ENCODE measurements at places on chromosomes 16 and 17. TPM values are rescaled to one million over a fixed set of nuclear protein-coding genes. Genes with fewer than 3 reads are reported as not detected.

DNA sequence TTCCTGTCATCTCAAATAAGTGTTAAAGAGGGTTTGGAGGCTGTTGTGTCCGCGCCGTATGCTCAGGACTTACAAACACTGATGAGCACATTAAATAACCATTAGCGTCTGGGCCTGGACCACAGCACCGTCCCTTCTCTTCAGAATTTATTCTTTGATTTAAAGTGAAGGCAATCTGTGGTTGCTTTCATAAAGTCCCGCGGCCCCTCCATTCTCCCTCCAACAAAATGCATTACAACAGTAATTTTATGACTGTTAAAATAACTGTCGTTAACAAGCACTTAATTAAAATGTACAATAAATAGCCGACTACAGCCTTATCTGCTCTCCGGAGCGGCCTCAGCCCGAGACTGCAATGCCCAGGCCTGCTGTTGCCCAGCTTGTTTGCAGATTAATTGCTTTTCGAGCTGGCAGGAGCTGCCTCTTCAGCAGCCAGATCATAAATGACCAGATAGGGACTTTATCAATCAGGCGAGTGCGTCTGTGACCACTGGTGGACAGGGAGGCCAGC, 30.6 kb upstream of the IRX3 start:
- no peak for DNase-seq

DNA sequence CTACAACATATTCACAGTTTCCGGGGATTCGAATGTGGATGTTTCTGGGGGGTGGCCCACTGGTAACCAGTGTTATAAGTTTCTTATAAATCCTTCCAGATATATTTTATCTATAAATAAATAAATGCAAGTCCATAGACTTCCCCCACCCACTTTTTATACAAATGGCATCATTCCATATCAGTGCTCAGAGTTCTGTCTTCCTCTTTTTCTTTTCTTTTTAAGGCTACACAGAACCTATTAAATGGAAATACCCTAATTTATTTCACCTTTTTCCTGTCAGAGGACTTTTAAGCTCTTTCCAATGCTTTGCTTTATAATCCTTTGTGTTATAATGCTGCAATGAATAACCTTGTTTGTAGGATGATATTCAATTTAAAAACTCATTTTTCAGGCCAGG, 3.8 kb downstream of the LGALS9 start:
- DNase-seq: no peak

Gene KRT34
- not detected for total RNA-seq

Gene CHRNB1
- 5.0 TPM for total RNA-seq

Gene CLEC18C
- total RNA-seq: not detected

DNA sequence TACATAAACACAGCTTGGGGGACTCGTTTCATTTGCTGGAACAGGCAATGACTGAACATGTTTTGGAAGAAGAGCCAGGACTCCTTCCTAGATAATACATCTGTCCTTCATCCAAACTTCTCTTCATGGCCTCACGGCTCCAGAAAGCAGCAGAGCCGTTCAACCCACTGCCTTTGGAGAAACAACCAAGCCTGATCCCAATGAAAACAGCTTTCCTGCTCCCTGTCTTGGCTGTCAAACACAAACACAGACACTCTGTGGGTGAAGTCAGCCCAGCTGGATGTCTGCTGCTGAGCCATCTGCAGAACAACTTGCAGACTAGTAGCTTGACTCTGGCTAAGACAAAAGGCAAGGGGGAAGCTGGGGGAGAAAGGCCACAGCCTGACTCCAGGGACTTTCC, 345.1 kb upstream of the PSMD7 start:
- no peak for DNase-seq

Gene MYH2
- under 0.01 TPM for total RNA-seq

DNA sequence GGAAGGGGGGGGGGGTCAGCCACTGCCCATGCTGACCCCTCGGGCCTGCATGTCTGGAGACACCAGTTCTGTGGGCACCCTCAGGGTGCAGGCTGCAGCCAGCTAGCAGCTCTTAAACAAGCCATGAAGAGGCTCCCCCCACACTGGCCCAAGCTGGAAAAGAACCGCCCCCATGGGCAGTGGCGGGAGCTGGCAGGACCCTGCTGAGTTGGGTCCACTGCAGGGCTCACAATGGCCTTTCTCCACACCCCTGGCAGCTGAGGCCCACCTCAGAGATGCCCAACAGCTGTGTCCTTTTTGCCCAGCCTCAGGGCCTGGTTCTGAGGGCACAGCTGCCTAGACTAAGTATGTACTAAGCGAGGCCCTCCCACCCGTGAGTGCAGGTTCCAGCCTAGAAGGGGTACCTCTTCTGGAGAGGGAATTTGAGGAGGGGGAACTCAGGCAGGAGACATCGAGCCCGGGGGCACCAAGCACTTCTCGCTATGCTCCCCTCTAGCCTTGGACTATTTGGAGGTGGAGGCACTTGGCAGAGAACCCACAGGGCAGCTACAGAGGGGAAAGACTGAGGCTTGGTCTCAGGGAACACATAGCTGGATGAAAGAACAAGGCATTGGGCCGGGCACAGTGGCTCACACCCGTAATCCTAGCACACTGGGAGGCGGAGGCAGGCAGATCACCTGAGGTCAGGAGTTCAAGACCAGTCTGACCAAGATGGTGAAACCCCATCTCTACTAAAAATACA, 3.2 kb downstream of the THRA start:
- DNase-seq: no peak

Gene KRT24
- total RNA-seq: not detected

Gene CD300E
- 0.40 TPM for total RNA-seq

Gene SMIM5
- 5.3 TPM for total RNA-seq

- no peak for DNase-seq
Measured at GRCh38 chr17:73357318-73357717, 45.5 kb upstream of the CDC42EP4 start.

DNA sequence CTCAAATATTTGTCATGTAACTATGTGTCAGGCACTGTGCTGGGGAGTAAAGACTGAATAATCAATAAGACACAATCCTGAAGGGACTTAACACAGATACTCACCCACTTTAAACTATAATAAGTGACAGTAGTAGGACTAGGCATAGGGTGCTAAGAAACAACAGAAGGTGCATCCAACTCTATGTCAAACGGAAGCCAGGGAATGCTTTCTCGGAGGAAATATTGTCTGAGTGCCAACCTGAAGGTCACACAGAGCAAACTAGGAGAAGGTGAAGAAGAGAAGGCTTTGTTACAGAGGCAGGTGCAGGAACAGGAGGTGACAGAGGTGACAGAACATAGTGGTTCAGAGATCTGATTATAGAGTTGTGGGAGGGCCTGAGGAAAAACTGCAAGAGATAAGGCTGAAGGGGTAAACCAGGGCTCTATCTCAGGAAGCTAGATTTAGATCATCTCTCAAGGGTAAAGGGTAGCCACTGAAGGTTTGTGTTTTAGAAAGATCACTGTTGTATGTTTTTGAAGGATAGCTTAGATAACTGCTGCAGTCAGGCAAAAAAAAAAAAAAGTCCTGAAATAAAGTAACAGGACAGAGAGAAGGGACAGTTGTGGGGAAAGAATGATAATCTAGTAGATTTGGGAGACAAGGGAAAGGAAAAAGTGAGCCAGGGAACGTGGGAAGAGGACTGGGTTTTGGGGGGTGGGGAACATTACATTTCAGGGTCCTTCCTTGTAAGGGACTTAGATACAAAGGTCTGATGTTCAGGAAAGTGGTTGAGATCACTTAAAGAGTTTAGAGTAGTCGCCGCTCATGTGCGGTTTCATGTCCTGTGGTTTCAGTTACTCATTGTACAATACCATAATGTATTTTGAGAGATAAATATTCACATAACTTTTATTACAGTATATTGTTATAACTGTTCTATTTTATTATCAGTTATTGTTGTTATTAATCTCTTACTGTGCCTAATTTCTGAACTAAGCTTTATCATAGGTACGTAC, 85.6 kb upstream of the NETO2 start:
- DNase-seq: no peak

- DNase-seq: no peak
Measured at GRCh38 chr17:6099492-6099891, 29.3 kb downstream of the WSCD1 start.

Gene CCL4
- total RNA-seq: 1.7 TPM

Gene TMEM88
- 45.6 TPM for total RNA-seq

DNA sequence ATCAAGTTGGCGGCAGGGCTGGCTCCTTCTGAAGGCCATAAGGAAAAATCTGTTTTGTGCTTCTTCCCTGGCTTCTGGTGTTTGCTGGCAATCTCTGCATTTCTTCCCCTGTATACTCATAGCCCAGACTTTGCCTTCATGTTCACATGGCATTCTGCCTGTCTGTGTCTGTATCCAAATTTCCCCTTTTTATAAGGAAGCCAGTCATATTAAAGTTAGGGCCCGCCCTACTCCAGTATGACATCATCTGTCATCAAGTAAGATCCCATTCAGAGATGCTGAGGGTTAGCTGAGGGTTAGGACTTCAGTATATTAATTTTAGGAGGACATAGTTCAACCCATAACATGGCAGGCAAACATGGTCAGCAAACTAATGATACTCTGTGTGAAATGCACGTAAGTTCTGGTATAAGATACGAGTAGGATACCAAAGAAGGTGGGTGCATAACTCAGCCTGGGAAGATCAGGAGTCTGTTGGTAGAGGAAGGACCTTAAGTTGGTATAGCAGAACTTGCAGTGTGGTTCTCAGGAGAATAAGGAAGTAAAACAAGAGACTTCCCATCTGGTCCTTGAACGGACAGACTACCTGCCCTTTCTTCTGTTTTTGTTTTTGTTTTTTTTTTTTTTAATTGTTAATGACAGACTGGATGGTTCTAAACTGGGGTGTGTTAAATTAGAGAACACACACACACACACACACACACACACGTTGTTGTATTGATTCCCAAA, 13.9 kb downstream of the MAP2K6 start:
- no peak for DNase-seq

DNA sequence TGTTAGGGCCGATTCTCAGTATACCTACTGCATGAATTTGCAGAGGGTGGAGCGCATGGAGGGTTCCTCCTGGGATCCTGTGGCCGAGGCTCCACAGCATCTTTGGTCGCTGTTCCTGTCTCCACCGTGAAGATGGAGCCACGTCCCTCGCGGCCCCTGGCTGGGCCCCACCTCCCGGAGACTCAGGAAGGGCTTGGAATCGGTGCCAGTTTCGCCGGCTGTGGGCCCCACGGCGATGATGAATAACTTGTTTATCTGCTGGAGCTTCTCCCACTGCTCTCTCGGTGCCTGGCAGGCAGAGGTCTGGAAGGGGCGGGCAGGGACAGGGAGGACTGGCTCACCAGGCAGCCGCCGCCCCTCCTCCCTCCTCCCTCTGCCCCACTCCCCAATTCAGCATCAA, 8.1 kb downstream of the SLC5A11 start:
- no peak for DNase-seq

- no peak for DNase-seq
Measured at GRCh38 chr17:50394711-50395110, 2.6 kb downstream of the LRRC59 start.

DNA sequence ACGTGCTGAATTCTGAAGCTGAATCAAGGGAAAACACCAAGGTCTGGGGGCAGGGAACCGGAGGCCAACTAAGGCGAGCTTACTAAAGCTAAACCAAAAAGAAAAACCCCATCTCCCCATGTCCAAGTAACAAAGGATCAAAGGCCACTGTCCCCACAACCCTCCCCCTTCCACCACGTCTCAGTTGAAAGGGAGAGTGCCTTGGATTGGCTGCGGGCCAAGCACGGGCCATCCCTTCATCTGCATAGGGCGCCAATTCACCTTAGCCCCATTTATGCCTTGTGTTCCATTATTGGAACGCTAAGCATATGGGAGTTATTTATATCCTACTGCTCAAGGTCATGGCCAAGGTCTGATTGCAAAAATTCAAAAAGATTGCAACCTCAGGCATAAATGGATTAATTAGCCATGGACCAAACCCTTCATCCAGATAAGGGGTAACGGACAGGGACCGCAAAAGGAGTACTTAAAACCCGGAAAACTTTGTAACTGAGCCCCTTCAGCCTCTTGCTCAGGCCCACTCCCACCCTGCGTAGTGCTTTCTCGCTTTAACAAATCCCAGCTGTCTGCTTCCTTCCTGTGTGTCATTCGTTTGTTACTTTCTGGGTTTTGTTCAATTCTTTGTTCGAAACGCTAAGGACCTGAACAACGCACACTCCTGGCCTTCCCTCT, 740 bp upstream of the ATP6V0D1 start:
- no peak for DNase-seq

Gene CD300LB
- total RNA-seq: 0.83 TPM

GRCh38 chr17:77755410-77755963, 203.0 kb upstream of the TNRC6C start:
- no peak for DNase-seq

Gene KRT20
- total RNA-seq: not detected

- DNase-seq: no peak
Measured at GRCh38 chr16:63057341-63057740, 1021.1 kb upstream of the CDH8 start.

DNA sequence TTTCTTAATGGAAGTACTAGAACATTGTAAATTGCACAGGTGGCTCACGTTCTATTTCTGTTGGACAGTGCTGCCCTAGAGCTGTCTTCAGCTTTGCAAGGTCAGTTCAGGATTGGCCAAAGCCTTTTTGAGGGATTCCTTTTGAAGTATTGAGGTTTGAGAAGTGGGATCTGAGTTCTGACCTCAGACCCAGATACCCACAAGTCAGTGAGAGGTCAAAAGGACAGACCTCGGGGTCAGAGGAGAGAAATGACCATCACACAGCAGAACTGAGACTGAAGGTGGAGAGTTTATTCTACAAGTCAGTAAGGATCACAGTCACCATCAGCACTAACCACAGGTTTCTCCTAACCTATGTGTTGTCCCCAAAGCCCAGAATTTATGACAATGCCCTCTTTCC, 1.7 kb downstream of the ACSM5 start:
- no peak for DNase-seq

DNA sequence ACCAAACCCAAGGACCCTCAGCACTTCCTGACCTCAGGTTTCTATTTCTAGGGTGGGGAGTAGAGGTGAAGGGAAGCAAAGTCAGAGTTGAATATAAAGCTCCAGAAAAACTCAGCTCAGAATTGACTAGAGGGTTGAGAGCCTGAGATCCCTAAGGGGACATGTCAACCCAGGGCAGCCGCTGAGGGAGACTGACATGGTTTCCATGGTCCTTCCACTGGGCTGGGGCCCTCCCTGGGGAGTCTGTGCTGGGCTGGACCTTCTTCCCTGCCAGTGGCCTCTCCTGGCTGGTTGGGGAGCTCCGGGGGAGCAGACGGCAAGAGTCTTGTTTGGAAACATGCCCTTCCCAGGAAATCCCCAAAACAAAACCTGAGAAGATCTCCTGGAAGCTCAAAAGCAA, 121.3 kb downstream of the METRNL start:
- no peak for DNase-seq

Gene SLC47A2
- not detected for total RNA-seq

DNA sequence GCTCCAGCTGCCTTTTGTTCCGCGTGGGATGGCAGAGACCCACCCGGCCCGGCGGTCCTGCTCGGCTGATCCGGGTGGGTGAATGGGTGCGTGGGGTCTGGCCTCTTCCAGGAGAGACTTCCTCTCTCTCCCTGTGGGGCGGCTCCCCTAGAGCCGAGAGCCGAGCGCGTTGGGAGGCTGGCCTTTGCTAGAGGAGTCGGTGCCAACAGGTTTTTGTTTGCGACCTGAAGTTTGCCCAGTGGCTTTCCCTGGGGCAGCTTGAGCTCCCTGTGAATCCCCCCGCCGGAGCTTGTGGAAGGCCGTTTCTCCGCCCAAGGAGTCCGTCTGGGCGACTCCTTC, 970 bp downstream of the EPN2 start:
- no peak for DNase-seq

- DNase-seq: no peak
Measured at GRCh38 chr16:1059310-1059709, 13.2 kb upstream of the SSTR5 start.
